Stimulated activated CD4-positive, alpha-beta T cell treated with anti-CD3 and anti-CD28 coated beads, Interleukin-2, amount 100 ng/mL, for 48 hours (primary cell): ENCODE measurements at places on chromosomes 3 and 15.

DNA sequence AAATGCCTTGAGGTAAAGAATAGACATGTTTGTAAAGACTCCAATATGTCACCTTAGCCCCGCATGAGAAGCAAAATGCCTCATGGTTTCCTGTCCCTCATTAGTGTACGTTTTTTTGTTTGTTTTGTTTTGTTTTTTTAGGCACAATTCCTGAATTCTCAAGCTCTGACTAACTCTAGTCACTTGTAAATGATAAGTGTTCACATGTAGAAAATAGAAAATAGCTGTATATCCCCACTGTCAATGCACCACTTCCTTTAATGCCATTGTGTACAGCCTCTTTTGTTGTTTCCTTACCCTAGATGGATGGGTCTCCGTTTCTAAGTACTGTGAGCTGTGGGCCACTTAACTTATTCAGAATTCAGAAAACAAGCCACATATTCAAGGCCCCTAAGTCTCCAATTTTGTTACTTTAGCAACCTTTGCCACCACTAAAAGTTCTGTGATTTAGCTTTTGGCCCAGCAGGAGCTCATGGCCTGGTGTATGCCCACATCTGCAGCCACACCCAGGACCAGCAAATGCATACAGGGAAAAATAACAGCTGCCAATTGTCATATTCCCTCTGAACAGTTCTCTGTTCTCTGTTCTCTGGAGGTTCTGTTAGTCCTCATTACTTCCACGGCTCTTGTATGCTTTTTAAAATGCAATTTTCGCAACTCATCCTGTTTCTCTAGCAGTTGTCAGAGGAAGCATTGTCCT, 655.5 kb downstream of the GBE1 start:
- DNase-seq, result no peak

- no peak for DNase-seq
Measured at GRCh38 chr15:78663703-78664102, 22.7 kb upstream of the CHRNB4 start.

- DNase-seq, result no peak
Measured at GRCh38 chr3:49534581-49535441, 19.5 kb upstream of the BSN start.

- no peak for DNase-seq
Measured at GRCh38 chr3:49880581-49881315, 11.0 kb upstream of the CAMKV start.

DNA sequence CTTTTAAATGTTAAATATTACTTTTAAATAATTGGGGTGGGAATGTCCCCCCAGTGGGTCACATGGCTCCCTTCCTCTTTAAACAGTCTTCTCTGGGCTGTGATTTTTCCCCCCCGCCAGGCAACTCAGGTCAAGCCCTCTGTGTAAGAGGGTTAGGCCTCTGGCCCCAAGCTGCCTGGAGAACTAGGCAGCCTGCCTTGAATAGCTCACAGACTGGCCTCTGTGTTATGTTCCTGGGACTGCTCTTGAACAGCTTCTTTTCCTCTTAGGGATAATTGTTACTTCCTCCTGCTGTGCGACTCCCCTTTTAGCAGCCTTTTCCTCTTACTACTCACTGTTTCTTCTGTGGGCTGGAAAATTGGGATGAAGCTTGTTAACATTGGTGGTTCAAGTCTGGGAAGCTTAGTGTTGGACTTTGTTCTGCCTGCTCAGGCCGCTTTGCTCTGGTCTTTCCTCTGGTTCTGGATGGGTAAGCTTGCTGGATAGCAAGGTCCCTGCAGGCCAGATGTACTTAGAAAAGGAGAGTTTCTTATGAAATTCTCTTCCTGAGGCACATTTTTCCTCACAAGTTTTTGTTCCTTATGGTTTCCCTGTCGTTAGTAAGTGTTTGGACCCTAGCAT, 2.2 kb downstream of the TEX264 start:
- DNase-seq, result no peak
